Transverse colon (tissue), 4 donors: ENCODE measurements at places on chromosomes 16 and 17. TPM values are rescaled to one million over a fixed set of nuclear protein-coding genes. Genes with fewer than 3 reads are reported as not detected.

GRCh38 chr16:56641166-56641565 is 2.7 kb downstream of the MT1A start:
- DNase-seq: no peak
- H3K27ac ChIP-seq: no peak overlapping the region
- H3K4me3 ChIP-seq: no peak overlapping the region

The KRTAP2-2 gene
- total RNA-seq: not detected

The SLC35G3 gene
- total RNA-seq: not detected

DNA sequence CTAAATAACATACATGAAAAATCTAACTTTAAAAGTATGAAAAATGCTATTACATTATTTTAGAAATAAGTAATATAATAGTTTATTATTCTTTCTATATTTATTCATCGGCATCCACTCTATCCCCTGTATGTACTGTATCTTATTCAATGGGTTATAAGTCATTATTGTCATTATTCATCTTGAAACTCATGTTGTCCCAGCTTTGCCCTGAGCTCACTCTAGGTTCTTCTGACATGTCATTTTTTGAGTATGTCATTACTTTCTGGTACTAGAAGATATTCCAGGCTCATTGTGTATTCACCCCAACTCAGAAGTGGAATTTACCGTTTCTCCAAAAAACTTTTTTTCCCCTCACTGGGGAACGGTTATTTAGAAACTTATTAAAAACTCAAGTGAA is 53.0 kb upstream of the MNT start:
- no peak overlapping the region for H3K4me3 ChIP-seq
- no peaks in the 10 kb centered on the region for H3K27me3 ChIP-seq
- H3K36me3 ChIP-seq: no peaks in the 10 kb centered on the region
- no peak for DNase-seq
- no peak overlapping the region for H3K27ac ChIP-seq
